Mesothelial cell of epicardium (in vitro differentiated cells): ENCODE measurements at places on chromosomes 6 and 20. TPM values are rescaled to one million over a fixed set of nuclear protein-coding genes. Genes with fewer than 3 reads are reported as not detected.

PAQR8 gene
- 9.5 to 9.7 TPM (median 9.5 TPM) in 3 replicates for total RNA-seq

GPSM3 gene
- total RNA-seq = 7.6 to 10.1 TPM (median 8.6 TPM) in 3 replicates

ZSWIM3 gene
- total RNA-seq = 3.7 to 4.6 TPM (median 4.4 TPM) in 3 replicates

ABRACL gene
- 60.6 to 63.0 TPM (median 60.9 TPM) in 3 replicates for total RNA-seq

C6orf163 gene
- total RNA-seq = 9.0 to 11.5 TPM (median 10.0 TPM) in 3 replicates

AVP gene
- not detected in 3 replicates for total RNA-seq

STAU1 gene
- 70.8 to 72.8 TPM (median 71.4 TPM) in 3 replicates for total RNA-seq

SLC17A1 gene
- total RNA-seq = not detected in 3 replicates

GRCh38 chr6:83574783-83575182, 62.4 kb downstream of the PRSS35 start:
- no peaks in the 10 kb centered on the region for H3K36me3 ChIP-seq
- H3K27me3 ChIP-seq = no peaks in the 10 kb centered on the region
- no peak overlapping the region for H3K27ac ChIP-seq
- no peak overlapping the region for H3K4me3 ChIP-seq
- DNase-seq = no peak

DNA sequence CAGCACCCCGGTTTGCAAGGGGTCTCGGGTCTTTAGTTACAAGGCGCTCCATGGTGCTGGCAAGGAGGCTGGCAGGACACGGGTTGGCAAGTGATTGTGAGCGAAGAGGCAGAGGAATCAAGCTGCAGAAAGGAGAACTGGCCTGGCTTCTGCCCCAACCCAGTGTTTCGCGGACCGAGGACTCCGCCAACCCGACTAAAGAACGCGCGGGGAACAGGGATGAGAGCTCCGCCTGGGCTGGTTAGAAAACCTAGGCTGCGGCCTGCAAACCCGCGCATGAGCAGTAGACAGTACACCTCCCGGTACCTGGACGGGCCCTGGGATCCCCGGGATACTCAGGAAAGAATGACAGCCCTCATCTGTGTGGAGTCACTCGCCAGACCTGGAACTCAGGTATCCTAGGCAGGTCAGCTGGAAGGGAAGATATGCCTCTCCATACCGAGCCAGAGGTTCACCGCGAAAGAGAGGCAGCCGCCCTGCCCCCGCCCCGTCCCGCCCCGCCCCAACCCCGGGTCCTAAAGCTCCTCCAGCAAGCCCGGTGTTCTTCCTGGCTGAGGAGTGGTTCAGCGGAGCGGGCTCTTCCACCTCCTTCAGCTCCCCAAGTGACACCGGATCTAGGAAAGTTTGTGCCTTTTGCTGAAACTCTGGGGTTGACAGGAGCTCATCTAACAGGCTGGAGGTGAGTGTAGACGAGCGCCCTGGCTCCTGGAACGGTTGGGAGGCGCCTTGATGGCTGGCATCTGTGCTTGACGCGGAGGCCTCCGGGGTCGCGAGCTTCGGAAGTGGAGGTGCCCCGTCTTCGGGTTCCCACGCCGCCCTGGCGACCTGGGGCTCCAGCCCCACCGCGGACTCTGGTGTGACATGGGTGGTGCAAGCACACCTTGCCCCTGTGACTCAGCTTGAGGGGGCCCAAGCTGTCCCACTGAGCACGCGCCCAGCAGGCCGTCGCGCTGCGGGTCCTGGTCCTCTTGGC, 1847.3 kb upstream of the DEFB115 start:
- no peak for DNase-seq
- H3K4me3 ChIP-seq = no peak overlapping the region
- H3K27me3 ChIP-seq = no peaks in the 10 kb centered on the region
- H3K36me3 ChIP-seq = peaks cover 3% of the 10 kb centered on the region
- no peaks in the 10 kb centered on the region for H3K4me1 ChIP-seq

DNA sequence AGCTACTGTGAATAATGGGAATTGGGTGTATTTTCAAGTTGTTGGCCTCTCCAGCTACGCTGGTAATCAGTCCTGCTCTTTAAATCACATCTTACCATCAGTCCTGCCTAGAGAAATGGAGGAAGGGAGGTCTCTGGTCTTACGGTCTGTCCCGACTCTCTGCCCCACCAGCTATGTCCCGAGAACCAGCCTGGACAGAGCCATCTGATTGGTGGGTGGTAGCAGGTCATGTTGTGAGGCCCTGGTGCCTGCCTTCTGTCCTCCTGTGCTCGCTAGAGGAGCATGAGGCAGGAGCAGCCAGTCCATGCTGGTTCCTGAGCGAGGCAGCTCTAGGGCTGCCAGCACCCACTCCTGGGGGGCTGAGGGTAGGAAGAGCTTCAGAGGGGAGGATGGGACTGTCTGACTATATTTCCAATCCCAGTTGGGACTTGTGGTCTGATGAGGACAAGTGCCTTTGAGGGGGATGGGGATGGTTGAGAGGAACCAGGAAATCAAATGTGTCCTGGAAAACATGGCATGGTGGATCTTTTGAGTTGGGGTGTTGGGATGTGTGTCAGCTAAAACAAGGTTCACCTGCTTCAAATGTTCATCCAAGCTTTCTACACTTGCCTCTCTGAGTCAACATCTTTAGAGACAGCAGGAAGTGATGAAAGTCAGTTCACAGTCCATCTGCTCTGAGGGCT, 33.0 kb downstream of the SYNJ2 start:
- H3K27ac ChIP-seq = no peak overlapping the region
- H3K27me3 ChIP-seq = no peaks in the 10 kb centered on the region
- no peak for DNase-seq
- peaks cover 16% of the 10 kb centered on the region for H3K36me3 ChIP-seq
- H3K4me1 ChIP-seq = peaks cover 7% of the 10 kb centered on the region

DNA sequence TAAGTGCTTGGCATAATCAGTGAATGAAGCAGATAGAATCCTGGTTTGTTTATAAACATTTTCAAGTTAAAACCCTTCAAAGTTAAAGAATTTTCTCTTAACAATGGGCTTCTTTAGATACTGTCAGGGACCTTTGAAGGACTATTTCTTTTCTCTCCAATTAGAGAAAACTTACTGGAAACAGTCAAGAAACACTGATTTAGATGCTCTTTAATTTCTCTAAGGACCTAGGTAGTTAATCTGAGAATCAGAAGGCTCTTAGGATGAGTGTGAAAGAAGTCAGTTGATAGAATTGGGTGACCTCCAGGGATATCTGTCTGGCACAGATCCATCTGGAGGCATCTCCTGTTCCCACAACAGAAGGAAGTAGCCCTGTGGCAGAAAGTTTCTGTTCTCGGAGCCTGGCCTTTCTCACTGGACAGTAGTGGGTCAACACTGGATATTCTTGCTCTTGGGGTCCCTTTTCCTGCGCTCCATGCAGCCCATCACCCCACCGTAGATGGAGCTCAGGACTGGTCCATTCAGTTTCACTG, 22.5 kb downstream of the KIAA0408 start:
- H3K27ac ChIP-seq = no peak overlapping the region
- no peak overlapping the region for H3K4me3 ChIP-seq
- no peak for DNase-seq
- no peaks in the 10 kb centered on the region for H3K36me3 ChIP-seq
- H3K27me3 ChIP-seq = no peaks in the 10 kb centered on the region
- no peaks in the 10 kb centered on the region for H3K4me1 ChIP-seq

- H3K36me3 ChIP-seq = no peaks in the 10 kb centered on the region
- peak overlapping the region; percentile 50 for H3K27ac ChIP-seq
- H3K27me3 ChIP-seq = no peaks in the 10 kb centered on the region
- H3K4me1 ChIP-seq = peaks cover 20% of the 10 kb centered on the region
- peak overlapping the region; percentile 60 for H3K4me3 ChIP-seq
Measured at GRCh38 chr6:582370-582769, 74.5 kb downstream of the HUS1B start.

DNA sequence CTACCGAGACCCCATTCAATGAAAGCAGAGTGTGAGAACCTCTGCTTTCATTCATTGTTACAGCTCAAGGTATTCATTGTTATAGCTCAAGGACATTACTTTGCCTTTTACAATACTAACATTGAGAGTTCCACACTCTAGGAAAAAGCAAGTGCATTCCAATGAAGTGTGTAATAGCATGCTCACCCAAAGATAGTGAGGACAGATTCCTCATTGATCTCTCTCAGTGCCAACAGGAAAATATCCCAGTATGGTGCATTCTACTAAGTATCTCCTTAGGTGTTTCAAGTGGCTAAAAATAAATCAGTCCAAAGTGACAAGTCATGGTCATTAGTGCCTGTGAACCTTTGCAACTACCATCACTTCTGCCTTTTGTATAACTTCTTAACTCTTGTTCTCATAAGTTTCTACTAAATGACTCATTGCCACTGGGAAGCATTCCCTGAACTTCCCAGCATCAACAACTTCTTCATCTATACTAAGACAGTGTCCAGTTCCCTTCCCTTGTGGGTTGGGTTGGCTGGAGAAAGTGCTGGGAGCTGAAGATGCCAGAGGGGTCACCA, 140.7 kb upstream of the STXBP5 start:
- no peaks in the 10 kb centered on the region for H3K27me3 ChIP-seq
- H3K36me3 ChIP-seq = no peaks in the 10 kb centered on the region
- no peak overlapping the region for H3K4me3 ChIP-seq
- no peak for DNase-seq

GRCh38 chr6:42025845-42026243, 24.5 kb upstream of the TAF8 start:
- H3K4me1 ChIP-seq = peaks cover 12% of the 10 kb centered on the region
- no peak overlapping the region for H3K27ac ChIP-seq
- peaks cover 2% of the 10 kb centered on the region for H3K36me3 ChIP-seq
- H3K27me3 ChIP-seq = no peaks in the 10 kb centered on the region

DNA sequence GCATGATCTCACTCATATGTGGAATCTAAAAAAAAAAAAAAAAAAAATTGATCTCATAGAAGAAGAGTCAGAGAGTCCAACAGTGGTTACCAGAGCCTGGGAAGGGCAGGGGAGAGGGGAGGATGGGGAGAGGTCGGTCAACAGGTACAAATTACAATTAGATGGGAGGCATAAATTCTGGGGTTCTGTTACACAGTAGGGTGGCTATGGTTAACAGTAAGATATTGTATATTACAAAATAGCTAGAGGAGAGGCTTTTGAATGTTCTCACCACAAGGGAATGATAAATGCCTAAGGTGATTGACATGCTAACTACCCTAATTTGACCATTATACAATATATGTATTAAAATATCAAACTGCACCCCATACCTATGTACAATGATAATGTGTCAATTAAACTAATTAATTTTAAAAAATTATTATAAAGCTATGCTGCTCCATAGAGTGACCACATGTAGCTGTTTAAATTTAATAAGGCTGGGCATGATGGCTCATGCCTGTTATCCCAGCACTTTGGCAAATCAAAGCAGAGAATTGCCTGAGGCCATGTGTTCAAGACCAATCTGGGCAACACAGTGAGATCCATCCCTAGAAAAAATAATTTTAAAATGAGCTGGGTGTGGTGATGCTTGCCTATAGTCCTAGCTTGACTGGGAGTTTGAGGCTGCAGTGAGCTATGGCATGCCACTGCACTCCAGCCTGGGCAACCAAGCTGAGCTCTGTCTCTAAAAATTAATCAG, 70.9 kb downstream of the SNX5 start:
- H3K4me1 ChIP-seq = peaks cover 21% of the 10 kb centered on the region
- H3K36me3 ChIP-seq = no peaks in the 10 kb centered on the region
- H3K27ac ChIP-seq = no peak overlapping the region
- H3K27me3 ChIP-seq = no peaks in the 10 kb centered on the region
- no peak overlapping the region for H3K4me3 ChIP-seq

GRCh38 chr20:53434662-53435061, 159.0 kb downstream of the ZNF217 start:
- H3K27ac ChIP-seq = no peak overlapping the region
- H3K27me3 ChIP-seq = no peaks in the 10 kb centered on the region
- no peak overlapping the region for H3K4me3 ChIP-seq
- DNase-seq = no peak
- H3K4me1 ChIP-seq = no peaks in the 10 kb centered on the region

DNA sequence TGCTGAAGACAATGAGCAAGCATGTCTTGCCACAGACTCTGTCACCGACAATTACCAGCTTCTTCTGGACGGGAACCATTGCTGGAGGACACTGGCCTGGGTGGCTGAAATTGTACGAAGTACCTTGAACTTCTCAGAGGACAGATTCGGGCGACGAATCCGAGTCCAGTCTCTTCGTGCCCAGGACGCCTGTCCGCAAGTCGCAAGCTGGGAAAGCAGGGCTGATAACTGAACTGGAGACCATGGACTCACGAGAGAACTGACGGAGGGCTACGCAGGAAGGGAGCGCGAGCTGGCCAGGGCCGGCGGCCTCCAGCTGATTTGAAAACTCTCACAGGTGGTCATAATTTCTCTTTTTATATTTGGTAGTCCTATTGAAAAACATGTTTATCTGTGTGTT, 1229.5 kb upstream of the MAP3K7 start:
- H3K4me3 ChIP-seq = no peak overlapping the region
- peaks cover 9% of the 10 kb centered on the region for H3K4me1 ChIP-seq

GRCh38 chr20:44370639-44371218, 15.2 kb downstream of the HNF4A start:
- no peaks in the 10 kb centered on the region for H3K4me1 ChIP-seq
- H3K27ac ChIP-seq = no peak overlapping the region
- no peaks in the 10 kb centered on the region for H3K36me3 ChIP-seq
- H3K27me3 ChIP-seq = peaks cover 5% of the 10 kb centered on the region
- DNase-seq = no peak

- no peaks in the 10 kb centered on the region for H3K36me3 ChIP-seq
- peaks cover 49% of the 10 kb centered on the region for H3K27me3 ChIP-seq
- DNase-seq = no peak
- H3K4me1 ChIP-seq = peaks cover 3% of the 10 kb centered on the region
- no peak overlapping the region for H3K27ac ChIP-seq
Measured at GRCh38 chr20:64203037-64203777, 39.0 kb downstream of the MYT1 start.

DNA sequence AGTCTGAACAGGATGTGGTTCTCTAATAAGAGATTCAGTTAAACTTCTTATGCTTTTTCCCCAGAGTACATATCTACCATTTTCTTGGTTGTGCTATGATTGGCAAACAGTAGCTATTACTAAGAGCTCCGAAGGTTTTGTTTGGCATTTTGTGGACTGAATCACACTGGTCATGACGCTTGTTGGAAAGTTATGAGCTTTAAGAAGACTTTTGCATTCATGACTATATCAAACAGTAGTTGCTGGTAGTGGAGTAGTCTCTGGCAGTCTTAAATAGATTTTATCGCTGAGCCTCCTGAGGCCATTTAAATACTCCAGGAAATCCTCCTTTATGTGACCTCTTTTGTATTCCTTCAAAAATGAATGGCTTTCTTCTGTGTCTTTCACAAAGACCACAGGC, 40.8 kb downstream of the CCDC170 start:
- H3K4me3 ChIP-seq = no peak overlapping the region
- H3K4me1 ChIP-seq = no peaks in the 10 kb centered on the region
- DNase-seq = no peak
- no peaks in the 10 kb centered on the region for H3K36me3 ChIP-seq

- no peaks in the 10 kb centered on the region for H3K36me3 ChIP-seq
- H3K4me3 ChIP-seq = no peak overlapping the region
- no peak for DNase-seq
- H3K27me3 ChIP-seq = peaks cover 2% of the 10 kb centered on the region
- H3K27ac ChIP-seq = no peak overlapping the region
Measured at GRCh38 chr6:163243083-163243482, 171.4 kb upstream of the QKI start.

- no peak overlapping the region for H3K27ac ChIP-seq
- H3K4me1 ChIP-seq = no peaks in the 10 kb centered on the region
- H3K4me3 ChIP-seq = no peak overlapping the region
- peak; percentile 63 for DNase-seq
- H3K36me3 ChIP-seq = peaks cover 9% of the 10 kb centered on the region
- H3K27me3 ChIP-seq = no peaks in the 10 kb centered on the region
Measured at GRCh38 chr20:1437235-1437904, 29.3 kb downstream of the NSFL1C start.
